Activated T-helper 1 cell treated with anti-CD3 and anti-CD28 coated beads, Interleukin-12 subunit alpha, Interleukin-12 subunit beta, Interleukin-2, Interleukin-4 antibody, amounts not matched to agents 30 ng/mL and 10 ng/mL and 1 ng/mL, durations not matched to agents 14 hours and 24 hours and 36 hours (primary cell): ENCODE measurements at places on chromosomes 3 and 15. TPM values are rescaled to one million over a fixed set of nuclear protein-coding genes. Genes with fewer than 3 reads are reported as not detected.

GRCh38 chr3:69819282-69819681 lies 80.0 kb downstream of the MITF start:
- no peaks in the 10 kb centered on the region for H3K4me1 ChIP-seq
- H3K4me3 ChIP-seq = no peak overlapping the region
- H3K27ac ChIP-seq = no peak overlapping the region
- H3K36me3 ChIP-seq = no peaks in the 10 kb centered on the region
- DNase-seq = no peak
- no peaks in the 10 kb centered on the region for H3K27me3 ChIP-seq

DNA sequence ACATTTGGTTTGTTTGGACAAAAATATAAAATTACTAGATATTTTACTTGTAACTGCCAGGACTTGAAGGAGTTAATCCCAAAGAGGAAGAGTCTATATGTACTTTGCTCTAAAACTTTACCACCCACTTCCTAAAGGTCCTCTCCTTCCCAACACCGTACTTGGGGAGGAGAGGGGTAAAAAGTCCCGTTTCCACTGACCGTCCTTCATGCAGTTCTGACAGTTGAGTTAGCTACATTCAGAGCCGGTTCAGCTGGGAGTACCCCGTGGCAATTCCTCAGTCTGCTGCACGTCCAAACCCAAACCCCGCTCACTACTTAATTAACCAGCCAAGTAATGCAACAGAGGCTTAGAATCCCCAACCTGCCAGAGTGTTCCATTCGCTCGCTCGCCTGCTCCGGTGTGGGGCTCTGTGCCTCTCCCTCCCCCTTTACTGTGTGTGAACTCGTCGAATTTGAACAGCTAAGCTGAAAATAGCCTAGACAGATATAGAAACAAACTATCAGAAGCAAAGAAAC lies 519.7 kb downstream of the FOXP1 start:
- H3K27ac ChIP-seq = no peak overlapping the region
- no peak for DNase-seq
- H3K36me3 ChIP-seq = peaks cover 13% of the 10 kb centered on the region
- peaks cover 34% of the 10 kb centered on the region for H3K4me1 ChIP-seq

DNA sequence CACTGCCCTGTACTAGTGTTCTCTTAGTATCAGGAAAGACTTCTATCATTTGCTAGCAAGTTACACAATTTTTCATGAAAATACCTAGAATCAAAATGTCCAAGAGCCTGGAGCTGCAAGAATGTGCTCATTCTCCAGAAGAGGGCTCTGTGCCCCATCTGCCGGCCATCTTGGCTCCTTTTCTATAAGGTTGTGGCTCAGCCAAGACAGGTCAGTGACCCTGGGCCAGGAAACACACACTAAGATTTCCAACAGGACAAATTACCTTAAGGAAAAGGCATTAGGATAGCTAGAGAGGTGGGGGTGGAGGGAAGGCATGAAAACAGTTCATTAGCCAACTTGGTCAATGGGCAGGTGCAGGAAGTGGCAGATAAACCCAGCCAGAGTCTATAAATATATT lies 20.7 kb downstream of the TIMP4 start:
- H3K27ac ChIP-seq = no peak overlapping the region
- H3K36me3 ChIP-seq = no peaks in the 10 kb centered on the region
- H3K4me1 ChIP-seq = no peaks in the 10 kb centered on the region
- no peak for DNase-seq

DNA sequence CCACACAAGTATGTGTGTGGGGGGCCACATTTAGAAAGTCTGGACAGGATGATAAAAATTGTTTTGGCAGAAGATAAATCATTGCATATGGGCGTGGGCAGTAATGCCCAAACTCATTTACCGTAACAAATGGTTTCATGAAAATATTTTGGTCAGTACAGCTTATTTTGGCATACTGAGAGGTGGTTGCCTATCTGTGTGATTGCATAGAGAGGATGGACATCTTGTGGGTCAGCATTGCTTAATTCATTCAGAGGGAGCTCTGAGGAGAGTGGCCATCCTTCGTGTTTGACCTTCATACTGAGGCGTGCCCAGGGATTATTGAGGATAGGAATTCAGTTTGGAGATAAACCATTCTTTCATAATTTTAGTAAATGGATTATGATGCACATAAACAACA lies 162.5 kb downstream of the GAP43 start:
- peaks cover 16% of the 10 kb centered on the region for H3K4me1 ChIP-seq
- H3K4me3 ChIP-seq = no peak overlapping the region
- H3K27me3 ChIP-seq = peaks cover 8% of the 10 kb centered on the region
- no peaks in the 10 kb centered on the region for H3K36me3 ChIP-seq
- H3K27ac ChIP-seq = no peak overlapping the region
- DNase-seq = no peak

GRCh38 chr3:170417090-170417489 lies 1.6 kb upstream of the CLDN11 start:
- no peaks in the 10 kb centered on the region for H3K36me3 ChIP-seq
- DNase-seq = no peak
- H3K4me1 ChIP-seq = peaks cover 10% of the 10 kb centered on the region
- no peak overlapping the region for H3K27ac ChIP-seq

- no peak overlapping the region for H3K27ac ChIP-seq
- no peak overlapping the region for H3K4me3 ChIP-seq
- H3K27me3 ChIP-seq = no peaks in the 10 kb centered on the region
- H3K36me3 ChIP-seq = peaks cover 31% of the 10 kb centered on the region
These were observed 10.2 kb downstream of the GTF2A2 start for GRCh38 chr15:59647085-59647484.

GRCh38 chr15:69389426-69389825 lies 24.7 kb upstream of the KIF23 start:
- no peak overlapping the region for H3K27ac ChIP-seq
- H3K4me3 ChIP-seq = no peak overlapping the region
- no peaks in the 10 kb centered on the region for H3K36me3 ChIP-seq
- H3K27me3 ChIP-seq = peaks cover 4% of the 10 kb centered on the region
- H3K4me1 ChIP-seq = peaks cover 1% of the 10 kb centered on the region

- H3K27me3 ChIP-seq = no peaks in the 10 kb centered on the region
- no peak for DNase-seq
- no peaks in the 10 kb centered on the region for H3K4me1 ChIP-seq
These were observed 394.8 kb downstream of the FHIT start for GRCh38 chr3:60856257-60857046.

DNA sequence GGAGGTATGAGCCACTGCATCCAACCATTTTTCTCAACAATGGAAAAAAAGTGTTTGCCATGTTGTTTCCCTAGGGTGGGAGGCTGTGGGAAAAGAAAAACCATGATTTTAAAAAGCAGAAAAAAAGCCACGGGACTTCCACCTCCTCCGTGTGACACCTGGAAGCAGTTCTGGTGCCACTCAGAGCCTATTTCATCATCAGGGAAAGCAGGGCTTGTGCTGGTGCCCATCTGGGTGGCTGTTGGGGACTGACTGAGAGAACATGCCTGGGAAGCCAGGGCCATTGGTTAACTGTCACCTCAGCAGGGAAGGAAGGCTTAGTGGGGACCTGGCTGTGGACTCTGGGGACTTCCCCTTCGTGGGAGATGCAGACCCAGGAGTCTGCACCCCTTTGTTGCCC lies 7.3 kb downstream of the RNU5B-1 start:
- H3K27ac ChIP-seq = no peak overlapping the region
- H3K4me1 ChIP-seq = peaks cover under 1% of the 10 kb centered on the region
- DNase-seq = no peak
- no peak overlapping the region for H3K4me3 ChIP-seq

DNA sequence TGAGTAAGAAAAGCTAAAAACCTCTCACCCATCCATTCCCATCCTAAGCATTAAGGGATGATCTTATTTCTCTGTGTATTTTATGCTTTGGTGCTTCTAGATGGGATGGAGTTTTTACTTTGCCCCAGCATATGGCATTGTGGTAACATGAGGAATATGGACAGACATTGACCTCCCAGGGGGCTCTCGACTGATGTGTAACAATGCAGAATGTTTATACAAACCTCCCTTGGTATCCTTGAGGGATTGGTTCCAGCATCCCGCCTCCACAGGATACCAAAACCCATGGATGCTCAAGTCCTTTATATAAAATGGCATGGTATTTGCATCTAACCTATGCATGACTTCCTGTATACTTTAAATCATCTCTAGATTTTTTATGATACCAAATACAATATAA lies 21.6 kb downstream of the PDIA5 start:
- no peak for DNase-seq
- no peaks in the 10 kb centered on the region for H3K27me3 ChIP-seq

- peaks cover 8% of the 10 kb centered on the region for H3K36me3 ChIP-seq
- peaks cover 55% of the 10 kb centered on the region for H3K4me1 ChIP-seq
- H3K27ac ChIP-seq = peak within 1 kb of the TSS; percentile 67
These were observed at the start of gene CALML4 for GRCh38 chr15:68204776-68205557. CALML4 (minus strand) TSS chr15:68205332; CDS start chr15:68205247, 85 bp downstream.

DNA sequence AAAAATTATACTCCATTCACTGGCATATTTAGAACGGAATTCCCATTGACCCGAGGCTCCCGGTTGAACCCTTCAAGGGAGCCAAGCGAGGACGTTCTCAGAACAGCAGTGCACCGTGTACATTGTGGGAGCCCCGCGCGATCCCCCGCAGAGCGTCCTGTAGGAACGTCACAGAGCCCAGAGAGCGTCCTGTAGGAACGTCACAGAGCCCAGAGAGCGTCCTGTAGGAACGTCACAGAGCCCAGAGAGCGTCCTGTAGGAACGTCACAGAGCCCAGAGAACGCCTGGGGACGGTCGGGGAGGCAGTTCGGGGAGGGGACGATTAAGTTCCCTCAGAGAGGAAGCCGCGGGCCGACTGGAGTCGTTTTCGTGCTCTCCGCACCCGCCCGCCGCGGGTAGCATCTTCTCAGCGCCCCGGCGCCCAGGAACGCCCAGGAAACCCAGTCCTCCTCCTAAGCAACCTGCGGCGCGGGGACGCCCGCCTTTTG lies 506 bp upstream of the ATP1B3 start:
- H3K27me3 ChIP-seq = peaks cover 2% of the 10 kb centered on the region
- H3K4me3 ChIP-seq = peak overlapping the region; percentile 92
- peak overlapping the region; percentile 90 for H3K27ac ChIP-seq
- no peak for DNase-seq

GRCh38 chr3:99699841-99700240 lies 61.4 kb downstream of the COL8A1 start:
- no peaks in the 10 kb centered on the region for H3K4me1 ChIP-seq
- H3K27ac ChIP-seq = no peak overlapping the region
- H3K36me3 ChIP-seq = no peaks in the 10 kb centered on the region
- H3K4me3 ChIP-seq = no peak overlapping the region
- DNase-seq = no peak

DNA sequence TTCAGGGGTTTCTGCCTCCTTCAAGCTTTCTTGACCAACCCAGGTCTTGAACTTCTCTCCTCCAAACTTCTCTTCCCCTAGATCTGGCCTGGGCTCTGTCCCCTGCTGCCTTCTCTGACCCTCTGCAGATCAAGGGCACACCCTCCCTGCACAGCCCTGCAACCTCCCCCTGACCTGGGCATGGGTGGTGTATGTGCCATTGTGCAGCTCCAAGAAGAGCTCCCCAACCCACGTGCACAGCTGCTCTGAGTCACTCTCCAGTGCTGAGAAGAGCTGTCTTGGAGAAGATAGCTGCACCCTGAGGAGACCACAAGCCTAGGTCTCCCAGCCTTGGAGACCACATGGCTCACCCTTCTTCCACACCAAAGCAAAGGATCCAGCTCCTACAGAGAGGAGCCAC lies 8.0 kb downstream of the MAN2C1 start:
- no peak for DNase-seq
- no peak overlapping the region for H3K4me3 ChIP-seq
- H3K27ac ChIP-seq = peak overlapping the region; percentile 65
- H3K36me3 ChIP-seq = peaks cover 17% of the 10 kb centered on the region
- peaks cover 7% of the 10 kb centered on the region for H3K4me1 ChIP-seq

DNA sequence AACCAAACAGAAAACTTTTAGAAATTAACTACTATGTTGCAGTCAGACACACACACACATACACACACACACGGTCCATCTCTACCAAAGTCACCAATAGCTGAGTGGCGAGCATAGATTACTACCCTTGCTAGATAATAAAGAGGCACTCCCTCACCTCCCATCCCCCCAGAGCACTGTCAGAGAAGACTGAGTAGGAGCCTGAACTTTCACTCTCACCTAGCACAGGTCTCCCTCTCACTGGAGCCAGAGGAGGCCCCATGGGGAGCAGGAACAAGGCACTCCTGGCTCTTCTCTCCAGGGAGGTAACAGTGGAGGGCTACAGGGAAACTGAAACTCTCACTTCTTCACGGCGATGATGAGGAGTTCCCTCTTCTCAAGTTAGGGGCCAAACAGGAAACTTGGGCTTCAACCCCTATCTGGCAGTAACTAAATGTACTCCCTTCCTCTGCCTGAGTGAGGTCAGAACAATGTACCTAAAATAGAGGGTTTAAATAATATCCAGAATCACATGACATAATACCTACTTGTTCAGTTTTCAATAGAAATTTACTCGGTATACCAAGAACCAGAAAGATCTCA lies 975.3 kb upstream of the GBE1 start:
- no peak overlapping the region for H3K4me3 ChIP-seq
- no peaks in the 10 kb centered on the region for H3K4me1 ChIP-seq
- no peaks in the 10 kb centered on the region for H3K36me3 ChIP-seq
- H3K27me3 ChIP-seq = no peaks in the 10 kb centered on the region

GRCh38 chr3:111936191-111936841 lies 42.5 kb upstream of the ABHD10 start:
- no peaks in the 10 kb centered on the region for H3K4me1 ChIP-seq
- no peaks in the 10 kb centered on the region for H3K36me3 ChIP-seq
- H3K27me3 ChIP-seq = peaks cover 9% of the 10 kb centered on the region
- no peak for DNase-seq
- H3K27ac ChIP-seq = no peak overlapping the region

GRCh38 chr3:61414456-61414855 lies 146.9 kb upstream of the PTPRG start:
- H3K36me3 ChIP-seq = no peaks in the 10 kb centered on the region
- DNase-seq = no peak
- no peaks in the 10 kb centered on the region for H3K27me3 ChIP-seq
- no peaks in the 10 kb centered on the region for H3K4me1 ChIP-seq

DNA sequence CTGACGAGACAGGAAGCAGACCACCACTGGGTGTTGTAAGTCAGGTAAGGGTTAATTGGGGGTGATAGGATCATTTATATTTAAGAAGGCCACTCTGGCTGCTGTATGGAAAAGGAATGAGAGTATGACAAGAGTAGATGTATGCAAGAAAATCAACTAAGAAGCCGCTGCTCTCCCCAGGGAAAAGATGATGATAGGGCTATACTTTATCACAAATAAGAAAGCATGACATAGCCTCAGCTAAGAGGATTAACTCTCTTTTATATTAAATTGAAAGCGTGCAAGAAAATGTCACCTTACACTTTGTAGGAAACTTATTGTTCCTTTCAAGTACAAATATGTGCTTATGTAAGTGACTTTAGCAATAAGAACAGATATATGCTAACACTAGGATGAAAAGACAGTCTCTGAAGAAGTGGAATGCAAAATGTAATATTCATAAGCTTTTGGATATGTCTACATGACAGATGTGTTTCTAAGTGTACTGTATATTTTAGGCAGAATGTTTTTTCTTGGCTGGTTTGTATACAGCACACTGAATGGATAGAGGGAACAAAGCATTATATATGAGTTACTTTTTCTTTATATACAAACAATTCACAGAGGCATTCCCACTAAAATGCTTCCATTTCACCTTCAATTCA lies 8.7 kb upstream of the NDUFB4 start:
- DNase-seq = no peak
- no peak overlapping the region for H3K27ac ChIP-seq
- no peak overlapping the region for H3K4me3 ChIP-seq
- H3K27me3 ChIP-seq = peaks cover 10% of the 10 kb centered on the region

GRCh38 chr3:14843321-14843720 lies 24.6 kb downstream of the FGD5 start:
- H3K27ac ChIP-seq = no peak overlapping the region
- no peak for DNase-seq
- peaks cover 28% of the 10 kb centered on the region for H3K4me1 ChIP-seq
- H3K4me3 ChIP-seq = no peak overlapping the region
- H3K36me3 ChIP-seq = no peaks in the 10 kb centered on the region

Gene TNK2
- 126 and 127 TPM in 2 replicates for total RNA-seq

Gene CHRNA5
- 6.4 and 10.3 TPM in 2 replicates for total RNA-seq

Gene BDH1
- total RNA-seq = 120 and 126 TPM in 2 replicates

Gene KNG1
- not detected in 2 replicates for total RNA-seq

Gene WDR48
- total RNA-seq = 40.6 and 41.5 TPM in 2 replicates

Gene PLA2G4D
- total RNA-seq = not detected in 2 replicates
